ENCODE measurements at places on chromosomes 16 and 17. TPM values are rescaled to one million over a fixed set of nuclear protein-coding genes. Genes with fewer than 3 reads are reported as not detected.

Gene MYO18A
- total RNA-seq, result 108 TPM

Gene RGS11
- total RNA-seq, result 10.2 TPM

Gene SAMD14
- total RNA-seq, result 6.9 TPM

Gene HOXB4
- total RNA-seq, result 27.9 TPM

Gene AATK
- total RNA-seq, result 3.7 TPM

Gene TMIGD1
- total RNA-seq, result not detected

Gene GDPD1
- 0.26 TPM for total RNA-seq

Gene ZNF597
- 2.7 TPM for total RNA-seq

Gene KREMEN2
- 10.8 TPM for total RNA-seq
